NCI-H510A (cell line): ENCODE measurements at places on chromosomes 2 and 18.

DNA sequence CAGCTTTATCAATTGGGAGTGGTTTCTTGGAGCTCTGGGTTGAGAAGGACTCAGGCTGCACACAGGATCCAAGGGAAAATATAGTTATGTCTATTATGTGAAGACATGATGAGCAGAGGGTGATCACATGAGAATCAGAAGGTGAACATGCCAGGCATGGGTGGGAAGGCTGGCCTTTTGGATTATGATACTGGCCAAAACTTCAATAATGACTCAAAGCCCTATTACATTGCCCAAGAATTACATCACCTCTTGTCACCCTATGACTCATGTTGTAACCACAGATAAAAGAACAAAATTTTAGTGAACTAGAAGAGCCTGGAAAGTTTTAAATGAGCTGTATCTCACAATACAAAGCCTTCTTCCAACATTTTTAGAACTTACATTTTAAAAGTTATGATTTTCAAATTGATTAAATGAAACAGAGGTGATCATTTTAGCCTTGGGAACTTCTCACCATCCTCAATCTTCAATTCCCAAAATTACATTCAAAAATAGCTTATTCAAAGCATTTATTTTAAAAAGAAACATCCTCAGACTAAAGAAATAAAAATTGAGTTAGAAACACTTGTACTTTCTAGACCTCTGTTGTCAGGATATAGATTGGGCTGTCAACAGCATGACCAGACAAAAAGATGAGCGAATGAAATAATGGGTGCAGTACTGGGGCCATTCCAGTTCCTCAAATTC lies 428.3 kb downstream of the MBD2 start:
- DNase-seq: no peak

GRCh38 chr2:48948400-48949125 lies 193.0 kb upstream of the LHCGR start:
- no peak for DNase-seq

DNA sequence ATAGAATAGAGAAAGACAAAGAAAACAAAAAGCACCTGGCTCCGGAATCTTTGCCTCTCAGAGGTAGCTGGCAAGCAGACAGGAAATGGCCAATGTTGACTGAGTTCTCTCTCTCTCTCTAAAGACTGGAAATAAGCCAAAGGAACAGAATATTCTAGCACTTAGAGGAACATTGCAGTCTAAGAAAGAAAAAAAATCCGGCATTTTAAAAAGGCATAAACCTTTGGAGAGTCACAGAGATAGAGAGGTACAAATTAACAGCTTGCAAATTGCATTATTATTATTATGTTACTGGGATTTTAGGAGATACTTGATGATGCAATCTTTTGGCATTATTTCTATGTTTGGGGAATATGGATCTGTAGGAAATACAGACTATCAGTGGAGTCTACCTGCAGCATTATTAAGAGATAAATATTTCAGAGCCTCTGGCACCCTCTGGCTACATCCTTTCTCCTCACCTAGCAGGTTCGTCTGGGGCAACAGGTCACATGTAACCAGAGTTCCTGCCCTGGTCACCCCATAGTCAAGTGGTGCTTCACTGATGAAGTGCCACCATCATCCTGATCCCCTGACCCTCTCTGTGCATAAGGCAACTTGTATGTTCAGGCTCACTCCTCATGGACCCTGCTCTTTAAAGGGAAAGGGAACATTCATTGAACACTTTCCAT lies 318.9 kb upstream of the ACVR2A start:
- DNase-seq: peak; percentile 44

DNA sequence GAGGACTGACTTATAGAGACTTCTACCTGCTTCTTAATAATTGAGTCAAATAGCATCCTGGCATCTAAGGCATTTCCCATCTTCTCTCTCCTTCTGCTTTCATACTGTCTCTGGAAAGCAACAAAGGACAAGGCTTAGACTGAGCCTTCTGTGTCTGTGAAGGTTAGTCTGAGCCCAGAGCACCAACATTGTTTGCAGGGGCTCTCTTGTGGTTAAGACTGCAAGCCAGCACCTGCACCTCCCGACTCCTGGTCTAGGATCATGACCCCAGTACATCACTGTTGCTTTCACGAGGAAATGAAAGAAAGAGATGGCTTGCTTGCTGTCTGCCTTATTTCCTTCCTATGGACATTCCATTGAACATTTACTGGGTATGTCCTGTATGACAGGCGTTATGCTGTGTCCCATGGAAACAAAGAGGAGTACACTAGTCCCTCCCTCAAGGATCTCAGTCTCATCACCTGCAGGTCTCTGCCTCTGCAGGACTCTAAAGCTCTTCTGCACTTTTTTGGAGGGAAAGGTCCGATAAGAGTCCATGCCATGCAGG lies 315.8 kb upstream of the EPAS1 start:
- no peak for DNase-seq
